ENCODE measurements at places on chromosomes 11 and 22.

- no peak for DNase-seq
Measured at GRCh38 chr11:131671320-131671719, 300.9 kb downstream of the NTM start.

DNA sequence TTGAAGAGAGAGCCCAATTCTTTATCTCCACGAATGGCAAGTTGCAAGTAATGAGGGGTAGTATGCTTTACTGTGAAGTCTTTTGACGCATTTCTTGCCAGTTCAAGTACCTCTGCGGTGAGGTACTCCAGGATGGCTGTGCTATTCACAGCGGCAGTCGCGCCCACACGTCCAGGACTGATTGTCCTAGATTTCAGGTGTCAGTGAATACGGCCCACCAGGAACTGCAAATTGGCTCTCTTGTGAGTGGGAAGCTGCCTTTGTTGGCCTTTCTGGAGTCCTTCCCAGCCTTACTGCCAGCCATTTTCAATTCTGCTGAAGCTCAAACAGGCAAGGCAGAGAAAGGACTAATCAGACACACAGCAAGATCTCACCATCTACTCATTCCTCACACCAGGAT is 8.5 kb downstream of the PPFIA1 start:
- no peak for DNase-seq

DNA sequence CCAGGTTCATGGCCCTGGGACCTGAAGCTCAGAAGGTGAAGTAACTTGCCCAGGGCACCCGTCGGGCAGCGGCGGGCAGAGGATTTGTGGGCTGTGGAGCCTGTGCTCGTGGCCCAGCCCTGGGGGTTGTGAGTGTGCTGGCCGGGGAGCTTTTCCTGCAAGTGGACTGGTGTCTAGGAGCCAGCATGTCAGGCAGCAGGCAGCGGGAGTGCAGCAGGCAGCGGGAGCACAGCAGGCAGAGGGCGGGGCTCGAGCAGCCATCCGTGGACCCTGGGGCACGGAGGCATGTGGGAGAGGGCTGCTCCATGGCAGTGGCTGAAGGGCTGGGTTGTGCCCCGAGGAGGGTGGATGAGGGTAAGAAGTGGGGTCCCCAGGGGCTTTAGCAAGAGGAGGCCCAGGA is 72.7 kb upstream of the PPP6R3 start:
- DNase-seq, result no peak

GRCh38 chr11:111162305-111162704 is 83.2 kb upstream of the POU2AF2 start:
- DNase-seq, result no peak

DNA sequence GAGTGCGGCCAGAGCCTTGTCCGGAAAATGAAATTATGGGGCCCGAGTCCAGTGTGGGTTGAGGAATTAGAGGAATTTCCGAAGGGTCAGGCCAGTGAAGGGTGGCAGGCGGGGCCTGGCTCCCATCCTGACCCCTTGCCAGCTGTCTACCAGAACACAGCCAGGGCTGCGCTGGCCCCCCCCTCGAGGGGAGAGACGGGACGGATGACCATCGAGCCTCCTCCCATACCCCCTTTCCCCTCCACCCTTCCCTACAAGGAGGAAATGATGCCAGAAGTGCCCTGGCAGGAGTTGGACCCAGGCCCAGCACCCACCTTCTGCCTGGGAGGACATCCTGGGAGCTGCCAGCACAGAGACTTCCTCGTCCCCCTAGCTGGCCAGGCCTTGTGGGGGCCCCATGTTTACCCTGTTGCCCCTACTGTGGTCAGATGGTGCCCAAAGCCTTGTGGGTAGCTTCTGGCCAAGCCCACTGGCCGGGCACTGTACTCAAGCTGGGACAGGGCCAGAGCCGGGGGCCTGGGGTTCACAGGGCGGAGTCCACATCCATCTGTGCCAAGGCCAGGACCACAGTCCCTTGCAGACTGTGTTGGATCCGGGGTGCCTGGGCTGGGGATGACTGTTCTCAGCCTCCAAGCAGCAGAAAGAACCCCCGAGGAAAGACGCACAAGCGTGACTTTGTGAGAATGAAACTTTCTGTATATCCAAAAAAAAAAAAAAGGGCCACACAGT is 20.8 kb downstream of the ARVCF start:
- no peak for DNase-seq

- no peak for DNase-seq
Measured at GRCh38 chr11:47033439-47033838, 96.9 kb downstream of the CSTPP1 start.

- DNase-seq, result no peak
Measured at GRCh38 chr11:33769542-33769941, 4.8 kb downstream of the FBXO3 start.
